ENCODE measurements at places on chromosomes 3 and 15.

- no peak for DNase-seq
Observed at GRCh38 chr3:2837239-2837638, 272.9 kb downstream of the IL5RA start.

GRCh38 chr3:192303235-192303634 lies 424.1 kb downstream of the FGF12 start:
- DNase-seq = no peak

GRCh38 chr15:88993662-88994061 lies 80.5 kb upstream of the MFGE8 start:
- DNase-seq = no peak

DNA sequence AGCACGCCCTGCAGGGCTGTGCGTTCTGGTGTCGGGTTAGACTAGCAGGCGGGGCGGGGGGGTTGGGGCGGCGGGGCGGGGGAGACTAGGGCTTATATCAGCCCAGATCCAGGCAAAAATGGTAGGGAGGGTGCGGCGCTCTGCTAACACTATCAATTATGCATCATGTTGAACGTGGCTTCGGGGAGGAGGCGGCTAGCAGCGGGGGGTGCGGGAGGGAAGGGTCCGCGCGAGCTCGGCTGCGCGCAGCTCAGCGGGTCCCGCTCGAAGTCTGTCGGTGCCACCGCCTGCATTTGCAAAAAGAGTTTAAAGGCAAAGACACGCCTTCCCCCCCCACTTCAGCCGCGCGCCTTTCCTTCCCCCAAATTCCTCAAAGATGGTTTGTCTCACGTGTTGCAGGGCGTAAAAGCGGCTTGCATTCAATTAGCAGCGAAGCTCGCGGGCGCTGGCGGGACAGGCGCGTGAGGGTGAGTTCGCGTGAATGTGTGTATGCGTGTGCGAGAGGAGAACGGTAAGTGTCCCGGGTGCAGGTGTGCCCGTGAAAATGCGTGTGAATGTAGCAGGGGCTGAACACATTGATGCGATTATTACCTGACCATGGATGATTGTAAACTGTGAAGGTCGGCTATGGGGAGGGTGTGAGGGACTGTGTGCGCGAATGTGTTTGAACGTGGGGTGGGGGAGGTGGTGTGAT lies at the start of gene ISLR2:
TSS of gene ISLR2 (plus strand) at position 432 of the 694 bp plus-strand sequence. CDS start 2,169 bp downstream, outside the sequence.
- DNase-seq = no peak

DNA sequence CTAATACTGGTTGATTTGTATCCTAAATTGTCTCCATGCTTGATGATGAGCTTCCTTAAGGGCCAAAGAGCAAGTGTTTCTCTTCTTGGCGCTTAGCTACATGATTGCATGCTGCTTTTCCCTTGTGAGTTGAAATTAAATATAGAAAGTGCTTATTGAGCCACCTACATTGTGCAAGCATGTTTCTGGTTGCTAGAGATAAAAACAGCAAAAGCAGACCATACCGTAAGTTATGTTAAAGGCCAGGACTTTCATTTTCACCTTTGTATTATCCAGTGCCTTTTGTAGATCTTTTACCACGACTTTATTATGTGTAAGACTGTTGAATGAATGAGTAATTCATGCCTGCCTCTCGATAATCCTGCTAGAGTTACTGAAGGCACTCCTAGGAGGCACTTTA lies 41.9 kb upstream of the CCNB2 start:
- no peak for DNase-seq

DNA sequence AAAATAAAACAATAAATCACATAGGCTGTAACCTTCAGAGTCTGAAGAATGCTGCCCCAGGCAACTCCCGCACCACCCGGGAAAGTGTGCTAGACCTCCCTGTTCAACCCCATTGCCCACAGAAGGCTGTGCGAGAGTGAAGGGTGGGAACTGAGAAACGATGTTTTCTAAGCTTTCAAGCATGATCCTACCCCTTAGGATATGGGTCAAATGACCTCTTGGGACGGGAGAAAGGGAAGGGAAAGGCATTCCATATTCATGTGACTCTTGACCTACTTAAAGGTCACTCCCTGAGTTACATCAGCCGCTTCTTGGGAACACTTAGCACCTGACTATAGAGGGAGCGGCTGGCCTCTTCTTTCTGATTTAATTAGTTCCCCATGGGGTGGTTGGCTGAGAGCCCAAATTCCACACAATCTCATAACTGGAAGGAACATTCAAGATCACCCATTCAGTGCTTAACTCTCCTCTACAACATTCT lies 114.7 kb upstream of the SLC24A5 start:
- DNase-seq = no peak

DNA sequence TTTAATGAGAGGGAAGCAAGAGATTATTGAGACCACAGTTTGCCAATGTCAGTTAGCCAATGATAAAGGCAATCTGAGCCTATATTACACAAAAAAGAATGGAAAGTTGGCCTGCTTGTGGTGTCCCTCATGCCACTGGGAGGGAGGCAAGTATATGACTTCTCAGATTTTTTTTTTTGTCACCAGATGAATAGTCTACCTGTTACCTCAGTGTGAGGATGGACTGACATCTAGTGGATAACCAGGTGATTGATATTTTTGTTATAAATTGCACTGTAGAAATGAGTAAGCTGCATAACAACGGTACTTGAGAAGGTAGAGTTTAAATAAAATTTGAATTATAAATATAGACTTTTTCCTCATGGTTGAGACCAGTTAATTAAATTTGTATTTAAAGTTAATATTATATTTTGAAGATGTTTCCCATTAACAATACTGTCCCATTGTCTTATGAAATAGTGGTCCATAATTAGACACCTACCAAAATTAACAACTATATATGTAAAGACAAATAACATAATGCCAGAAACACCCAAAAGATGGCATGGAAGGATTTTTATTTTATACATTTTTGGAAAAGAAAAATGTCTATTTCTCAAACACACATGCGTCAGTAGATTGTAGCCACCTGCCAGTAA lies 237.8 kb upstream of the GADL1 start:
- no peak for DNase-seq

All from hypothalamus (tissue), 51 donors.